SK-N-DZ (cell line): ENCODE measurements at places on chromosomes 6 and 20.

GRCh38 chr20:32997431-32997830 lies 6.8 kb downstream of the SUN5 start:
- DNase-seq, result no peak

DNA sequence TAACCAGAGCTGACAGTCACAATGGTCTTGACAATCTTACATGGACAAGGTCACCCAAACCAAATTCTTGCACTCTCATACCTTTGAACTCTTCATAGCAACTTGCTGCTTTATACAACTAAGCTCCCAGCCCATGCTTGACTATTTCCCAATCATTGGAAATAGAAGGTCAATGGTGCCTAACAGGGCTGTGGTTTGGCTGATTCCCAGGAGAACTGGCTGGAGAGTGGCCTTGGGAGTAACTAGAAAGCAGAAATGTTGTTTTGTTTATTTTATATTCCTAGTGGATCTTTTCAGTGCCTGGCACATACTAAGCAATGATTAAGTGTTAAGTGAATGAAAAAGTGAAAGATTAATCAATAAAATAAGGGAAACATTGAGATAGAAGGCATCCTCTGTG lies 3.0 kb downstream of the SPINT4 start:
- DNase-seq, result no peak

GRCh38 chr20:37392441-37393195 lies 46.7 kb downstream of the SRC start:
- no peak for DNase-seq

GRCh38 chr6:49744259-49744658 lies at the start of gene CRISP3:
Gene CRISP3, minus strand, starts transcription at chr6:49744388. Its CDS starts 21 bp downstream, at chr6:49744367.
- no peak for DNase-seq

DNA sequence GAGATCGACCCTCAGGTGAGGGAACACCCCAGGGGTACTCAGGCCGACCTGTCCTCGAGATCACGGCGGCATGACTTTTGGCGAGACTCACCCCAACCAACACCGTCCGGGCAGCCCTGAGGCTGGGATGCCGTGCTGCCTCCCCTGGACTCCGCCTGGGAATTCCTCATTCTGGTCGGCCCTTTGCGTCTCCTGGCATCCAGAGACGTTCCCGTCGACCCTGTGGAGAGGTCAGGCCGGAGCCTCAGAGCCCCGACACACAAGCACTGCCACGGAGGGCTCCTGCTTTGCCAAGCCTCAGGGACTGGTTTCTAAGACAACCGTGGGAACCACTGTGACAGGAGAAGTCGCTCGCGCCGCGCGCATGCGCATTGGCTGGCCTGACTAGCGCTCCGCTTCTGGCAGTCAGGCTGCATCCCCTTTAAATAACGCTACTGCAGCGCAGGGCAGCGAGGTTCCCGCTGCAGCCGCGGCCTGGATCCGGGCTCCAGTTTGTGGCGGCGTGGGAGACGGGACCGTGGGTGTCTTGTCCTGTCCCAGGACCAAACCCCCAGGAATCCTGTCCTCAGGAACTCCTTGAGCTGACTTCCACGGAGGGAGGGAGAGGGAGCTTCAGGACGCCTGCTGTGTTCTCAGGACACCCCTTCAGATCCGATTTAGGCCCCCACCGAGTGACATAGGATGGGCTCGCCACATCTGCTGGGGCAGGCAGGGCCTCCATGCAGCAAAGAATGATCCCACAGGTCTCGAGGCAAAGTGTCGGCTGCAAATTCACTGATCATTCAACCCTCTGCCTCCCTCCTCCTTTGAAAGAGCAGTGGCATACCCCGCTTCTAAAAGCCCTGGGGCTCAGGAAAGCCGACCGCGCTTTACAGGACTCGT lies 163.2 kb upstream of the ZNF337 start:
- peak; percentile 87 for DNase-seq

- peak; percentile 76 for DNase-seq
Measured at GRCh38 chr6:291697-292505, at the start of gene DUSP22. Gene DUSP22, plus strand, starts transcription at chr6:292487. Its CDS starts 53 bp downstream, at chr6:292540.

- no peak for DNase-seq
Measured at GRCh38 chr6:156654919-156655918, 122.0 kb upstream of the ARID1B start.

- DNase-seq, result no peak
Measured at GRCh38 chr20:7841971-7842310, 98.3 kb downstream of the HAO1 start.

- no peak for DNase-seq
Measured at GRCh38 chr6:106525107-106525881, 104.0 kb downstream of the RTN4IP1 start.

- no peak for DNase-seq
Measured at GRCh38 chr6:115668781-115669180, 391.9 kb downstream of the FRK start.

DNA sequence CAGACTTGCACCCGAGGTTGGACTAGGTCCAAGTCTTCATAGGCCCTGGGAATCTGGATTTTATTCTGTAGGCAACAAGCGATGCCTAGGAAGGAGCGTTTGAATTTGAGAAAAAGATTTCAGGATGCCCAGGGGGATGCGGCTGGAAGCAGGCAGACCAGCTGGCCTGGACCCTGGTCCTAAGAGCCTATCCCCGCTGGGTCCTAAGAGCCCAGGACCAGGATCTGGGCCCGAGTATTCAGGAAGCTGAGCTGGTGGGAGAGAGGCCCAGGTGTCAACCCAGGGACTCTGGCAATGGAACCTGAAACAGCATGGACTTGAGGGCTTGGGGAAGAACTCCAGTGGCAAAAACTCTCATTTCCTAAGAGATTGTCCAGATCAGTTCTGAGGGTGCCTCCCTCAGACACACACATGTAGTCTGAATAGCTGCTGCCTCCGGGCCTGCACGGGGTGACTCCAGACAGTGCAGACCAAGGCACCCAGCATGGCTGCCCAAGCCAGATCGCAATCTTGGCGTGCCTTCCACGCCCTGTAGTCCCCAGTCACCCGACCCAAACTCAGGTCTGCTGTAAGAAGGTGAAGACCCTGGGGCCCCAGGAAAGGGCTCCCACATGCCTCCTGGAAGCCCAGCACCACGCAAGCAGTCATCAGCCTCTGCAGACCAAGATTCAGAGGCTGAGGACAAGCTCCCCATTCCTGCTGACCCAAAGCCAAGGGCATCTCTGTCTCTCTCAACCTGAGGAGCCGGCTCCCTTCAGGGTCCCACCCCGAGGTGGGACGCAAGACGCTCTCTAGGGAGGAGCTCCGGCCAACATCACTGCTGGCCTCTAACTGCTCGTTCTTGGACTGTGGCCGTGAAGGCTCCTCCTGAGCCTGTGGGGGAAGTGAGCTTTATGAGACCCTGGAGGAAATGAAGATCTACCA lies 34.4 kb downstream of the RRBP1 start:
- no peak for DNase-seq

DNA sequence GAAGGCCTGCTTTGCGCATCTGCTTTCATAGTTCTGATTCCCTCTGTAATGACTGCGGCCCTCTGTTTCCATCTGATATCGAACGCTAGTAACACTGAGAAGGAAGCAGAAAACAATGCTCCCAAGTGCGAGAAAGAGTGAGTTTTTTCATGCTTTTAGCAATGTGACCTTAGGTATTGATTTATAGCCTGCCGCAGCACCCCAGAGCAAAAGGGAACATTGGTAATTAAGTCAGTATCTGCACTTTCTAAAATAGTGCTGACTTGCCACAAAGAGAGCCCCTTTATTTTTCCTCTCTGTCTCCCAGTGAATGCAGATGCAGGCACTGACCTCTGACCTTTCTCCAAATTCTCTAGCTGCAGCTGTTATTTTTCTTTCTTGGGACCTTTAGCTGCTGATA lies 129.8 kb downstream of the HDGFL1 start:
- peak; percentile 9 for DNase-seq

DNA sequence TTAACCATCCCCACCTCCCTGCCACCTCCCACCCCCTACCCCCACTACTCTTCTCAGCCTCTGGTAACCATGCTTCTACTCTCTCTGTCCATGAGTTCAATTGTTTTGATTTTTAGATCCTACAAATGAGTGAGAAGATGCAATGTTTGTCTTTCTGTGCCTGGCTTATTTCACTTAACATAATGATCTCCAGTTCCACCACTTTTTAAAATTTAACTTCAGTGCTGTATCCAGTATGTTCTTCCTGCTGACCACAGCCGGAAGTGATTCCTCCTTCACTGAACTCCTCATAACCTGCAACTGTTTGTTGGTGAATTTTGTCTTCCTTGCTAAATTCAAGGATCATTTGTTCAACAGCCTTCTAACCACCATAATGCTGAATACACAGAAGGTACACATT lies 3.9 kb downstream of the MAP7 start:
- no peak for DNase-seq

DNA sequence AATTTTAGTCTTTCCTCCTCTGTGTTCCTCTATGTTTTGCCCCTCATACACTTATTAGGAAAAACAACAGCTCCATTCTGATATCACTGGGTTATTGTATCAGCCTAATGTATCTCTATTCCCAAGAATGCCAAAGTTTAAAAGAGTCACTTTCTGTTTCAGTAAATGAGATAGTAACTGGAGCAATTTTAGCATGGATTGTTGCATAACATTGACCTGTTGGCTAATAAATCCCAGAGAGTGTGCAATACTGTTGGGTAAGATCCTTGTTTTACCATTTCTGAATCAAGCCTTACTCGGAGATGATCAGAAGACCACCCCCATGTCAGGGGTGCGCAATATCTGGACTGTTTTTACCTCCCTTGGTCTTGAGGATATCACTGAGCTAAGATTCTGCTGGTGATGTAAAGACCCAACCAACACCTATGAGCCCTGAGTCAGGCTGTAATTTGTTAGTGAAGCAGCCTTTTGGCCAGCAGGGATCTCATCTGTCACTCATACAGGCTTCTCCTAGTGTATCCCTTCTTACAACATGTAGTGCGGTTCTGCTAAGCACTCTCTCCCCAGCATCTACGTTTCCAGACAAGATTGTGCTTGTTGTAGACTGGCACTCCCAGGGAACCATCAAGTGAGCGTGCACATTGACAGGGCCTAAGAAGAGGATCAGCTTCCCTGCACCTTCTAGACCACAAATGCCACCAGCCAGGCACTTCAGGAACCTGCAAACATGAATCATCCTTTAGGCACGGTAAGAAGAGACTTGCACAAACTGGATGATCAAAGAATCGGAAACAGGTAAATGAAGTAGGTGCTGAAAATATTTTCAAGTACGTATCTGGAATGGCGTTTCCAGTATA lies 11.5 kb upstream of the IPCEF1 start:
- DNase-seq, result no peak

DNA sequence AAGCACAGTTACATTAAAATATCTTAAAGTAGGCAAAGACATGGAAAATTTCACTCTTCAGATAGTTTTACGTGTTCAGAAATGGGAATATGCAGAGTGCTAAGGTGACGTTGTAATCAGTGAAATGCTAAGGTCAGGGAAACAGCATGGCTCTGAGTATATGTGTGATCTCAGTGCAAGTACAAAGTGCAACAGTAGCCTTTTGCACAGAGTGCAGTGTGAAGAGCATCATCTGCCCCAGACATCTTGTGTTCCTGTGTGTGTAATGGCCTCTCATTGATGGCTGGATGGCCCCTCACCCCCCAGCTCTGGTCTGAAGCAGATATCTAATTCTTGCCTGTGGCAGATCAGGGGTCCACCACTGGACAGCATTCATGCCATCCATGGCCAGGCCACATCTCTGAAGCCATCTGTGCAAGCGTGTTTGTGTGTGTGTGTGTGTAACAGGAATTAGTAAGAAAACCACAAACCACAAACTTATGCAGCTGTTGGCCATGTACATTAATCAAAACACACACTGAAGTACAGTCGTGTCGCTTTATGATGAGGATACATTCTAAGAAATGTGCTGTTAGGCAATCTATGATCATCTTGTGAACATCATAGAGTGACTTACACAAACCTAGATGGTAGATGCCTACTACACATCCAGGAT lies 165.1 kb downstream of the RALGAPA2 start:
- DNase-seq, result no peak

DNA sequence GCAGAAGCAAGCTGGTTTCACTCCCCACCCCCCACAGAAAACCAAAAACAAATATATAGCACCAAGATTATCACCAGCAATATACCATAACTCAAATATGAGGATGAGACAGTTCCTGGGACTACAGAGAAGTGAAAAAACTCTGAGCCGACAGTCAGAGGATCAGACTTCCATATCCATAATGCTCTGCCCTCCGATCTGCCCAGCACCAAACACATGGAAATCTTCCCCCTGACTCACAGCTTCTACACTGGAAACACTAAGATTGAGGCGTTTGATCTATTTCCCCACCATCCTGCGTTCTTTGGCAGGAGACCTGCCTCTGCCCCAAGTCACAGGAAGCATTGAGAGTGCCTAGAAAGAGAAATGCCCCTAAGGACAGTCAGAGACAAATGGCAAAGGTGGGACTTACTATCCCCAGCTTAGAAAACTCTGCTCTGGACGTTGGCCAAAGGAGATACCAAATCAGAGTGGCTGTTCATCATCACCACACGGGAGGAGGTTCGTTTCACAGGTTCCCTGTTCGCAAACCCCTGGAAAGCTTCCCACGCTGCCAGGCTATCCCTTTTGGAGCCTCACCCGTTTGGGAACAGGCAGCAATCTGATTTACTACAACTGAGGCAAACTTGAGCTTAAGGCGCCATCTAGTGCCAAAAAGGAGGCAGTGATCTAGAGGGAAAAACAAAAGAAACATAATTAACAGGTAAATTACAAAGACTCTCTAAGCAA lies 48.7 kb upstream of the SRSF6 start:
- peak; percentile 51 for DNase-seq

DNA sequence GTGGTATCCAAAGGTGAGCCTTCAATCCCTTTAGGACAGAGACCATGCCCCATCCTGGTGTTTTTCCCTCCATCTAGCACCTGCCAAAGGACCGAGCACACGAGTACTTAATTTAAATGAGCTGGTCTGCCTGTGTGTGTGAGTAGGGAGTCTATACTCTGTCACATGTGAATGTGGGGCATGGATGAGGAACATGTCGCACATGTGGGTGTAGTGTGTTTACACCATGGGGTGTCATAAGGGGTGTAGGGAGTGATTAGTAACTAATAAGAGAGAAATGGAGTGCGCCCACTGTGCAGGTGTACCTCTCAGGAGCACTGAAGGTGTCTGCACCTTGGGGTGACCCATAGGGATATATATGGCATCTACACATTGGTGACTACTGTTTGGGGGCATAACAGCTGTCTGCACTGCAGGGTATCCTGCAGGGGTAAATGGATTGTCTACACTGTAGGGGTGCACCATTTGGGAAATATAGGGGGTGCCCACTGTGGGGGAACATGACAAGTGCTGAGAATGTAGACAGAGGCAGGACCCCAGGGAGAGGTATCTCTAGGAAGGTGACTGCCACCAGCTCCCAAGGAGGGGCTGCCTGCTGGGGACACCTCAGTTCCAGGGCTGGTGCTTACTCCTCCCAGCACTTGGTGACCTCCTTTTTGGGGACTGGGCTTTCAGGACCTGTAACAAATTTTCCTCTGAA lies 53.5 kb downstream of the EBF4 start:
- no peak for DNase-seq

DNA sequence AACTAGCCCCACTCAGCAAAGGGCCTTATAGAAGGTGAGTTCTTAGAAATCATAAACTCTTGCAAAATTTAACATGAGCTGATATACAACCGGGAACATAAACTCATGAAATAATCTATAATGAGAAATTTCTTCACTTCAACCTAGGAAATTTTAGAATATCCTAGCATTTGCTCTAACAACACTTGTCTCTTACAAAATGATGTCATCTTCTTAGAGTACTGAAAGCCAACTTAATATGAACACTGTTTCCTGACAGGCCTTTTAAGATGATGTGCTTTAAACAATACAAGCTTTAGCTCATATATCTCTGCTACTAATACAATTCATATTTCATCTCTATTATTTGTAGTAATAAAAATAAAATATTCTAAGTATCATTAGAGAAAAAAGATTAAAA lies 932 bp downstream of the PACRG start:
- no peak for DNase-seq
